Fibroblast of skin of right quadriceps (primary cell): ENCODE measurements at places on chromosomes 7 and 10.

DNA sequence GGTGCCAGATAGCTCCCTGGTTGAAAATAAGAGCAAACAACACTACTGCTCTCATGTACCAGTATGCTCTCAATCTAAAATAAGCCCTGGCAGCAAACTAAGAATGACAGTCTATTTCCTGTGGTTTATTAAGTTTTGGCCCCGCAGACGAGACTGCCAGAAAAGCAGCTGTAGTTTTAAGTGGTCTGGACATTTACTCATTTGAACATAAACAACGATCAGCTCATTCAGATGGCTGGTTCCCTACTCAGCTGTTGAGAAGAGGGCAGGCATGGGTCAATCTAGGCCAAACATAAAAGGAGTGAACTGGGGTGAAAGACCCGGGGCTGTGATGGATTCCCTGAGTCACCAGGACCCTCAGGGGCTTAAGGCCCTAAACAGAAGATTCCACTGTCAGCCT lies 4.5 kb downstream of the TRIL start:
- DNase-seq: peak; percentile 59

- DNase-seq: no peak
Observed at GRCh38 chr10:133097418-133097817, 9.7 kb downstream of the ADGRA1 start.

GRCh38 chr7:155189590-155189989 lies 108.1 kb upstream of the INSIG1 start:
- no peak for DNase-seq

DNA sequence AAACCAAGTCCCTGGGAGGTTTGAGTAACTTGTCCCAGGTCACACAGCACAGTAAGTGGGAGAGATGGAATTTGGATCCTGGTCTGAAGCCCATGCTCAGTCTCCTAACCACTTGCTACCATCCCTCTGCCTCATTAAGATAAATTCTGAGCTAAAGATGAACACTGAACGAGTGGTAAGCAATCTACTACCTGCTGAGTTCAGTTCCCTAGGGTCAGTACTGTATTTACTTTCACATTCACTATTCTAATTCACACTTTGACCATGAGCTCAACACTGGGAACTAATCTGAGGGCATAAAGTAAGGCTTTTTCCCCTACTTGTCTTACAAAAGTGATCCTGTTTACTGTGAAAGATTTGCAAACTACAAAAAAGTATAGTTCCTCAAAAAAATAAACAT lies 2.4 kb downstream of the UROS start:
- DNase-seq: no peak

GRCh38 chr7:100085515-100085914 lies 3.3 kb upstream of the COPS6 start:
- no peak for DNase-seq

GRCh38 chr7:101717628-101718357 lies 88.7 kb upstream of the MYL10 start:
- peak; percentile 80 for DNase-seq

GRCh38 chr7:137879357-137880158 lies 32.8 kb upstream of the DGKI start:
- DNase-seq: no peak

- peak; percentile 18 for DNase-seq
Observed at GRCh38 chr7:115782696-115783490, 247.7 kb downstream of the TFEC start.

- DNase-seq: no peak
Observed at GRCh38 chr10:94376865-94377264, 14.1 kb upstream of the NOC3L start.

GRCh38 chr10:15227611-15228372 lies 59.3 kb upstream of the NMT2 start:
- DNase-seq: peak; percentile 67

GRCh38 chr10:50362547-50363125 lies 111.3 kb upstream of the ASAH2 start:
- DNase-seq: no peak

DNA sequence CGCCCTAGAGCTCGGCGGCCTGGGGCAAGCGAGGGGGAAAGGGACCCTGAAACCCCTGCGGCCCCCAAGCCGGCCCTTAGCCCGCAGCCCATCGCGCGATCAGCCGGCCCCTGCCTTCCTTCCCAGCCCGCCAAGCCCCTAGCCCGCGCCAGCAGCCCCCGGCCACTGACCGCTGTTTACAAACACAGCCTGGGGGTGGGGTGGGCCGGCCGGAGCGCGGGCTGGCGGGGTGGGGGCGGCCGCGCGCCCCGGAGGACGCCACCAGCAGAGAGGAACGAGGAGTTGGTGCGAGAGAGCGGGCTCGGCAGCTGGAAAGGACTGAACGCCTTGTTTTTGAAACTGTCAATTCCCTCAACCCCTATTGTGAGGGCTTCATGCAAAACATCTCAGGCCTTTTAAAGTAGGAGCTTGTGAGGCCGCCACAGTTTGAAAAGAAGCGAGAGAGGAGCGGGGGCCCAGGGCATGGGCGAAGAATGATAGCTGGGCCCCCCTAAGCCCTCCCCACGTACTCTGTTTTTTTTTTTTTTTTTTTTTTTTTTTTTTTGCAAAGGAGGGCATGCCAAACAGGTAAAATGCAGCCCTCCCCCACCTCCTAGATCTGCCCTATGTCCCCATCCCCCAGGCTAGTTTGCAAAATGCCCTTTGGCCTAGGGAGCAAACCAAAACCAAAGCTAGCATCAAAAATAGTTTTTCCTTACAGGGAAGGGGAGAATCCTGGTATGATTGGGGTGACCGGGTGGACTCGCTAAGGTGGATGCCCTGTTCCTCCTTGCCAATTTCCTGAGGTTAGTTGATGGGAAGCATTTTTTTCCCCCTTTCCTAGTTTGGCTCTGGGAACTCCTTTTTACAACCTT lies 15.0 kb downstream of the SKIDA1 start:
- no peak for DNase-seq

- DNase-seq: no peak
Observed at GRCh38 chr10:106708506-106708905, 456.0 kb downstream of the SORCS1 start.

- no peak for DNase-seq
Observed at GRCh38 chr10:12501841-12502525, 152.6 kb downstream of the CAMK1D start.

DNA sequence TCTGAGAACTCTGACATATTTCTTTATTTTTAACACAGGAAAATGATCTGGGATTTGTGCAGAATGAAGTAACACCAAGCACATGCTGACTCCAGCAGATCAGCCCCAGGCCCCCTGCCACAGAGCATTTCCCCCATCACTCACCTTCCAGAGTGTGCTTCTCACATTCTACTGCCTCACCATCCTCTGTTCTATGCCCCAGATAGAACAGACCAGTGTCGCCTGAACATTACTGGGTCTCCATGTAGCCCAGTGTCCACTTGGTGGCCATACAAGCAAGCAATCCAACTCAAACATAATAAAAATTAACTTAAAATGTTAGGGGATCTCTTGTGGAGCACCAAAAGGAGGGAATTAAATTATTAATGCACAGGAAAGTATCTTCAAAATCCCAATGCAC lies 58.8 kb downstream of the SORBS1 start:
- DNase-seq: no peak

- DNase-seq: peak; percentile 70
Observed at GRCh38 chr10:71998840-71999194, 34.6 kb downstream of the CHST3 start.

- peak; percentile 59 for DNase-seq
Observed at GRCh38 chr10:52779541-52780390, 7.2 kb upstream of the MBL2 start.

DNA sequence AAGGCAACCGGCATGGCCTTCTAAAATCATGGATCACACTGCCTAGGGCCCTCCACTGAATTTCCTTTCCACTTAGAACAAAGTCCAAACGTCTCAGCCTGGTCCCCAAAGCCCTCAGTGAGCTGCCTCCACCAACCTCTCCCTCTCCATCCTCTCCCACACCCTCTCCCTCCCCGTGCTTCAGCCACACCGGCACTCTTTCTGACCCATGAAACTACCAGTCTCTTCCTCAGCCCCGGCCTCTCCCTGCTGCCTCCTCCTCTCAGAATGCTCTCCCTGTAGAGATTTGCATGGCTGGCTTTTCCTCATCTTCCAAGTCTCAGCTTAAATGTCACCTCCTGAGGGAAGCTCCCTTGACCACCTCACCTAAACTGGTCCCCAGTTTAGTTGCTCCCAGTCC lies 219.0 kb upstream of the ZMIZ1 start:
- no peak for DNase-seq

GRCh38 chr10:13969792-13970140 lies 361.0 kb downstream of the FRMD4A start:
- no peak for DNase-seq

GRCh38 chr10:124708922-124709520 lies 35.2 kb downstream of the FAM53B start:
- no peak for DNase-seq

DNA sequence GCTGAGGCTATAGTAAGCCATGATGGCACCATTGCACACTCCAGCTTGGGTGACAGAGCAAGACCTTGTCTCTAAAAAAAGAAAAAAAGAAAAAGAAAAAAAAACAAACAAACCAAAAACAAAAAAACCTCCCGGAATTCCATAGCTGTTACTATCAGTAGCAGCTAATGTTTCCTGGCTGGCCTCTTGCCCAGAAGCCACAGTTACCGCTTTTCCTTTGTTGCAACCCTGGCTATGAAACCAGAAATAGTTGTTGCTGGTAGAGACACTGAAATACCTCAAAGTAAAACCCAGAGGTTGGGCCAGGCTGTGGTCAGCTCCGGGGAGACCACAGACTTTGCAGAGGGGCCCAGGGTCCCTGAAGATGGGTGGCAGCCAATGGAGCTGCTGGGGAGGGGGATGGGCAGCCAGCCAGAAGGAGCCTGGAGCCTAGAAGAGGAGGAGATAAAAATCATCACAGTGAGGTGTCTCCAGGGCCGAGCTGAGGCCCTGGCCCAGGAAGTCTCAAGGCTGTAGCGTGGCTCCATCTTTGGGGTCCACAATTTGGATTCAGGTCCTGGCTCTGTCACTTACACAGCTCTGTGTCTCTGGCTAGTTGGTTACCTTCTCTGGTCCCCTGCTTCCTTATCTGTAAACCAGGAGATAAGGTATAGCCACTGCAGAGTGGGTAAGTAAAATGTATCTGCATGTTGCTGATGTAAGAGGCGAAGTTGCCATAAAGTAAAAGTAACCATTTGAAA lies 3.4 kb upstream of the CHST12 start:
- DNase-seq: peak; percentile 99

DNA sequence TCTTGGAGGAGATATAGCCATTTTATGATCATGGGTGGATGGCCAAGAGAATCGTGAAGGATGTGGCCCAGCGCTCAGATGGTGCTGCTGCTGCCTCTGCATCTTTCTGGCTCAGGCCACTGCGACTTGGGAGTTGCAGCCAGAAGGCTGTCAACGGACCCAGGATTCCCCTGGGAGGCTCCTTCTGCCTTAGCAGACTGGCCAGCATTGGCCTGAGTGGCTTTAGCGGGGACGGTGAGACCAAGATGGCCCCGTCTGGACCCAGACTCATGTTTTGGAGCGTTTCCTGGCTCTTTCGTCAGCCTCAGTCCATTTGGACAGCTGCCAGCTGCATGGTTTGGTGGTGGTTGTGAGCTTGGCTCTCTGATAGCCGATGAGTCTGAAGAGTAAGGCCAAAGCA lies 97.2 kb downstream of the GALNT17 start:
- no peak for DNase-seq

DNA sequence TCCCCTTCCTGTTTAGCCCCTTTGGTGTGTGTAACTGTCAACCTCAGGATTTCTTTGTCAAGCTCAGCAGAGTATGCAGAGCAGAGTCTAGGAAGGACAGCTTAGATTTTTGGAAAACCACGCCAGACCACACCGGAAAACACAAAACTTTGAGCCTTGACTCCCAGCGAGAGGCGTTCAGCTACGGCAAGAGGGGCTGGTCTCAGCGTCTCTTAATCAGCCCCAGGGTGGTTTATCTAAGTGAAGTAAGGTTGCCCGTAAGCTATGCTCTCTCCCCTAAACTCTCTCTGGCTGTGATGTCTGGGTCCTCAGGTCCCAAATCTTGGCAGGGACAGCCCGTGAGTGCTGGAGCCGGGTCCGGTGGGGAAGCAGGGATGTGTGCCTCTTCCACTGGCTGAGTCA lies 230.9 kb downstream of the KLF6 start:
- no peak for DNase-seq

DNA sequence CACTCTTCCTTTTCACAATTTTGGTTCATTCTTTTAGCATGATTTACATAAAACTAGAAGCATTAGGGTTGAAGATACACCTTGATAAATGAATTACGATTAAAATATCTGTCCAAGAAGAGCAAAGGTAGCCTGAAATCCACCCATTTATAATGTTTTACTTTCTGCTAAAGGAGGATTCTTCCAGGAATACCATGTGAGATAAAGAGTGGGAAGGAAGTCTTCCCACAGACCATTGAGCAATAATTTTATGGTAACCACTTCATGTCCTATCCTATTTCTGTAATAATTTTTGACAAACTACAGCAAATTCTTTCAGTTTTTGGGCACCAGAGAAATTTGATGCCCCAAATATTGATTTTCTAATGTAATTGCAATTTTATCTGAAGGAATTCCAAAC lies 150.6 kb upstream of the STEAP4 start:
- DNase-seq: no peak

DNA sequence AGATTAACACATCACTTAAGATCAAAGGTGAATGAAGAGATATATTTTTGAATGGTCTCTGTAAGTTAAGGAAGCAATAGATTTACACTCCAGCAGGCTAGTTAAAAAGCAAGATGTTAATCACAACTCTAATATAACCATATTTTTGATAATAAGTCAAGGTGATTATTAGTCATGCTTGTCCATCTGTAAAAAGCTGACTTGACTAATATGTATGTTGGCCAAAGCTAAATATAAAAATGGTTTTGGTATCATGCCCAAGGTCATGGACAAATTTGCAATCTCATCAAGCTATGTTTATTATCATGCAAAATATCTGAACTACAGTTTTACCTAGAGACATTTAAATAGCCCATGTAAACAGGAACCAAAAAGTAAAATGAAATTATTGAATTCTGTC lies 102.6 kb upstream of the CSTF2T start:
- no peak for DNase-seq

DNA sequence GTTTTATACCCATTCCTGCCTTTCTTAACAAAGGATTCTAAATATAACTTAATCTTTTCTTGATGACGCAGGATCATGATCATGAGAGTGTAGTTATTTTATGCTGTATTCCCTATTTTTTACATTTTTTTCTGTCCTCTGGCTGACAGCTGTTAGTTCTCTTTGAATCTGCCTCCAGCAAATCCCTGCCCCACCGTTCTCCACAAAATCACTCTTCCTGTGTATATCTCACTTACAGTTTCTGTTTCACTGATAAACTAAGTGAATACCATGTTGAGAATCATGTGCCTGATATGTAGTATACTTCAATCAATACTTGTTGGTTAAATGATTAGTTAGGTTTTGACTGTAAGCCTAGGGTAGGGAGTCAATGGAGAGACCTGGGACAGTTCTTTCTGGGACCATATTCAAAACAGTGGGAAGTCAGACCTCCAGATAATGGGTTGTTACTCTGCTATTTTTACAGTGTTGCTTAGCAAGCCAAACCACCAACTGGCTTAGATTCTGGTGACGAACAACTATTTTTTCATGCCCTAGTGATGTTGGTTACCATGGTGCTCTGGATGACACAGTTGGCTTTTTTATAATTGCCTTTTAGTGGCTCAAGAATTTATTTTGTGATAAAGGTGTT lies 12.8 kb downstream of the CNNM1 start:
- DNase-seq: peak; percentile 11
